Uterus (tissue), 4 donors: ENCODE measurements at places on chromosomes 4 and X.

DNA sequence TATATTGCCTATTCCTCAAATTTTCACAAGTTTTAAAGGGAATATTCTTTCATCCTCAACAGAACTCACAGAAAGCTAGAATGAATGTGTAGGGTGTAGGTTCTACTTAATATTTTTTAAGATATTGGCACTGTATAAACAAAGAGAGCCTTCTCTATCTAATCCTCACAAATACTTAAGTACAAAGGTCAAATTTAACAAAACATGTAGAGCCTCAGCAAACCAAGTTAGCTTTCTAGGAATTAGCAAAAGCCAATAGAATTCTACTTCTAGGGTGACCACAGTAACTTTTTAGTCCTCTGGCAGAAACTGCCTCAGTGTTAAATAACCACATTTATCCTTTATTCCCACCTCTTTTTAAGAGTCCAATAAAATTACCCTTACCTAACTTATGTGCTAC is 19.3 kb downstream of the DHX15 start:
- peaks cover 5% of the 10 kb centered on the region for H3K4me1 ChIP-seq
- H3K4me3 ChIP-seq = no peak overlapping the region
- H3K27ac ChIP-seq = no peak overlapping the region
- H3K36me3 ChIP-seq = no peaks in the 10 kb centered on the region
- DNase-seq = no peak
- H3K27me3 ChIP-seq = no peaks in the 10 kb centered on the region

DNA sequence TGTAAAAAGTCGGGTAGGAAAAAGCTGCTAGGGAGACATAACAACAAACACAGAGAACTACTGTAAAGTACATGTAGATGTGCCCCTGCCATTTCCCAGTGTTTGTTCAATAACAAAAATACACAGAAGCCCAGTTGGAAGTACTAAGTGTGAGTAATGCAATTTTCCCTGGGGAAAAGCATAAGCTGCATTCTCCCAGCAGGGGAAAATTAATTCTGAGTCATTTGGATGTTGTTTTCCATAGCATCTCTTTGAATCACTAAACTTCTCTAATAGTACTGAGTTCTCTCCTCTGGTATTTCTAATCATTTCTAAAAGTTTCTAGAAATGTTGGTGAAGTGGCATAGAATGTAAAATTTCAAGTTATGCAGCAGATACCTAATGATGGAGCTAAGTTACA is 1114.9 kb downstream of the C4orf33 start:
- H3K27ac ChIP-seq = no peak overlapping the region
- no peak for DNase-seq
- no peaks in the 10 kb centered on the region for H3K4me1 ChIP-seq

DNA sequence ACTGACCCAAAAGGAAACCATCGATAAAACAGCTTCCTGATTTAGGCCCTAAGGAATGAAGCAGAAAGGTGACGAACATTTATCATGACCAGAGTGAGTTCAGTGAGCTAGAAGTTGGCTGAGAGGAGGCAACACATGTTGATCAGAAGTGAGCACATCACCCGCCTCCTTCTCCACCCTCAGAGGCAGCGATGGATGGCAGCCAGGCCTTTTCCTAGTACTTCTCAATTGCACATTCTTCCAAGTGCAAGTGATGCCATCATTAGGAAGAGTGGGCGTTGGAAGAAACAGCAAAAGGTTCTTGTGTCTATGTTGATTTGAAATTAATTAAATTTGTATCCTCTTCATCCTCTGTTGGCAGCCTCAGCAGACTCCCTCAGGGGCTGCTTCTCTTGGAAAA is 51.7 kb downstream of the TMEM154 start:
- no peak for DNase-seq
- no peaks in the 10 kb centered on the region for H3K4me1 ChIP-seq
- H3K27ac ChIP-seq = no peak overlapping the region

DNA sequence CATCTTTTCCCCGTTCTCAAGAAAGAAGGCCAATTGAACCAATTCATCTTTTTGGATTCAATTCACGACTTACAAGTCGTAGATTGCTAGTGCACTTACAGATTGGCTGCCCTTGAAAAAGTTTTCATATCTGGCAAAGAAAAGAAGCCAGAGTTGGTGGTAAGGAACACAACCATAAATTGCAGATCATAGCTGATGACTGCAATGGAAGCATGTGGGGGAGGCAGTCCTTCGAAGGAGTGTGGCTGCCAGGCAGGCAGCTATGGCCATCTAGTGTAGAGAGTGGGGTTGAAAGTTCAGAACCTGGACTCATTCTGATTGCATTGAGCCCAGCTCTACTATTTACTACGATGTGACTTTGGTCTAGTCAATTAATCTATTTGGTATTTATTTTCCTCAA is 4.5 kb downstream of the GPM6A start:
- H3K4me1 ChIP-seq = no peaks in the 10 kb centered on the region
- no peak overlapping the region for H3K27ac ChIP-seq
- no peaks in the 10 kb centered on the region for H3K27me3 ChIP-seq
- H3K4me3 ChIP-seq = no peak overlapping the region

DNA sequence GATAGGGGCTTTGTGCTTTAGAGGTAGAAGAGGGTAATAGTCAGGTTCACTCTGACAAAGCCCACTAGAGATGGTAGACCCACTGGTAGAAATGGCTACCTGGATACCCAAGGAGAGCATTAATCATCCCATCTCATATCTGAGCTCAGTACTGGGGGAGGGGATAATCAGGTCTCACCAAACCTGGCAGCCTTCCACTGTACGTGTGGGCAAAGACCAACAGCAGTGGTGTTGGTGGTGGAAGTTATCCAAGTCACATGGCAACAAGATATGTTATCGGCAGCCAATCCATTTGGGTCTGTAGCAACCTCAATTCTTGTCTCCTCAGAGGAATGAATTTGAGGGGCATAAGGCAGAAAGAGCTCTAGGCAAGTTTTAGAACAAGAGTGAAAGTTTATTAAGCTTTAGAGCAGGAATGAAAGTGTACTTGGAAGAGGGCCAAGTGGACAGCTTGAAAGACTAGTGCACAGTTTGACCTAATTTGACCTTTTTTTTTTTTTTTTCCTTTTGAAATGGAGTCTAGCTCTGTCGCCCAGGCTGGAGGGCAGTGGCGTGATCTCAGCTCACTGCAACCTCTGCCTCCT is 67.0 kb upstream of the CXCL13 start:
- no peaks in the 10 kb centered on the region for H3K4me1 ChIP-seq
- H3K4me3 ChIP-seq = no peak overlapping the region
- no peak for DNase-seq
- H3K27ac ChIP-seq = no peak overlapping the region
- no peaks in the 10 kb centered on the region for H3K36me3 ChIP-seq

GRCh38 chr4:7193030-7193958 is 956 bp downstream of the SORCS2 start:
- H3K4me1 ChIP-seq = no peaks in the 10 kb centered on the region
- no peak for DNase-seq
- no peaks in the 10 kb centered on the region for H3K27me3 ChIP-seq
- H3K4me3 ChIP-seq = peak overlapping the region; percentile 23
- H3K36me3 ChIP-seq = no peaks in the 10 kb centered on the region
- H3K27ac ChIP-seq = no peak overlapping the region

DNA sequence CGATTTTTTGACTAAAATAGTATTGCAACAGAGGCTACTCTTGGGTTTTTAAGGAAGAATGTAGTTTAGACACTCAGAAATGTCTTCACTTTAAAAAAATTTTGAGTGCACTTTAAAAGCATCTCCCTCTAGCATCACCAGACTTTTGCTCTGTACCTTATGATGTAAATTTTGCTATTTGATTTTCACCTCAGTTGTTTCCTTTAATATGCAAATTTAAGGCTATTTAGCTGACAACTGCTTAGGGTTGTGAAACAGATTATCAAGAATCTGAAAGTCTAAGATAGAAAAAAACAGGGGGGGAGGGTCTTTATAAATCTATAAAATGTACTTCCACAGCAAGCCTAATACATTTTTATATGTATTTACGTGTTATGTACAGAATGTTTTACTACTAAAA is 92.9 kb upstream of the USP38 start:
- H3K4me3 ChIP-seq = no peak overlapping the region
- no peak for DNase-seq

DNA sequence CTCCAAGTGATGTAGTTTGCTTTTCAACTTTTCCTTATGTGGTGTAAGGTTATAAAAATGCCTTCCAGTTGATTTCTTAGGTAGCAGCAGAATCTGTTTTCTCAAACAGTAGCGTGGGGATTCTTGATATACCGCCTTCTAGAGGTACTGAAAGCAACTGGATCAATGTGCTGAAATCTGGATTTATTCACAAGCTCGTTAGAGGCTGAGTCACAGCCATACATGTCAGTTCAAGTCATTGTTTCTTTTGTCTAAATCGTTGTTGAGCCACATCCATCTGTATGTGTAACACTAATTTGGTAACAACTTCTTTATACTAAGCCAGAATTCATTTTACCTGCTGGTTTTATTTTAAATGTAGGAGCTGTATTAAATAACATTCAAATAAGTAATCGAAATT is 200.0 kb upstream of the MAD2L1 start:
- no peak overlapping the region for H3K4me3 ChIP-seq
- H3K27ac ChIP-seq = no peak overlapping the region
- no peaks in the 10 kb centered on the region for H3K36me3 ChIP-seq
- H3K4me1 ChIP-seq = no peaks in the 10 kb centered on the region
- DNase-seq = no peak
- no peaks in the 10 kb centered on the region for H3K27me3 ChIP-seq

DNA sequence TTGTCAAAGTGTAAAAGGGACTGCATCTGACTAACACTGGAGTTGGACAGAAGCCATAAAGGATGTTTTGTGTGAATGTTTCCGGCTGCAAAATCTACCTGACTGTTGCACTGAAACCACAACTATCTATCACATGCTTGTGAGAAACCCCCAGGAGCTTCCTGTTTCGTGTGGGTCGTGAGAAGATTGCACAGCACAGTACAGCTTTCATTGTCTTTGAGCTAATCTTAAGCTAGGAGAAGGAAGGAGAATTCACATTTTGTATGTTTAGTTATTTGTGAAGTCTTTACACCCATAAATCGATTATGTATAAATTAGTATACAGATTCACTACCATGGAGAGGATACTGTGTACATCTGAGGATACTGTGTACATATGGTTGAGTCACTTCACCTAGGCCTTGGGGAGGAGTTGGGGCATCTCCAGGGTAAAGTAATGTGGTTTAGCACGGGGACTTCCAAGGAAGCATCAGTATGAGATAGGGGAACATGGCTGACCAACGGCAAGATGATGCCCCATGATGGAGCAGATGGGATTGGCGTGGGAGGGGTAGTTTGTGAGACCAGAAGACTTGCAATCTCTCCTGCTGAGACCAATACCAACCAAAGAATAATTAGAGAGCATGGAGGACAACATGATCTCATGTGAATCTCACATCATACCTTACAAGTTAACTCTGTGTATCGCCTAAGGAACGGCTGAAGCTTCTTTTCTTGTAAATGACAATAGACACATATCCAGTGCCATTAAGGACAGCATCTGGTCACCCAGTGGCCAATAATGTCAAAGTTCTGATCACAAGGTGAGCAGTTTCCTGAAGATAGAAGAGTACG is 43.1 kb upstream of the FAM9C start:
- H3K27me3 ChIP-seq = no peaks in the 10 kb centered on the region
- H3K36me3 ChIP-seq = no peaks in the 10 kb centered on the region
- no peak overlapping the region for H3K27ac ChIP-seq
- H3K4me3 ChIP-seq = no peak overlapping the region
- DNase-seq = no peak
- H3K4me1 ChIP-seq = no peaks in the 10 kb centered on the region
